ENCODE measurements at places on chromosomes 2 and 18.

DNA sequence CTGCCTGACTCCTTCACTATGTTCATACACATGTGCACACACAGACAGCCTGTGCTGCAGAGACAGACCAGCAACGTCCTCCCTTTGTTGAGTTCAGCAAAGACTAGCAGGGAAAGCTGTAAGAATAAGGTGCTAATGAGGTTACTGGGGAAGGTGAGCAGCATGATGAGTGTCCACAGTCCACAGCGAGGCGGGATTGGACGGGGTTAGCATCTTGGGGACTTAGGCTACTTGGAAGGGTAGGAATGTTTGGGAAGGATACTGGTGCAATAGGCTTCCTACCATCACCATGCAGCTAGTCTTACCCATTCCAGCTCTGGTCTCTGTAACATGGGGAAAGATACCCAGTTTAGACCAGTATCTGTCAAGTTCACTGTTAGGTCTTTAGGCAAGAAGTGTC lies 41.9 kb downstream of the DPYSL5 start:
- no peak for DNase-seq

DNA sequence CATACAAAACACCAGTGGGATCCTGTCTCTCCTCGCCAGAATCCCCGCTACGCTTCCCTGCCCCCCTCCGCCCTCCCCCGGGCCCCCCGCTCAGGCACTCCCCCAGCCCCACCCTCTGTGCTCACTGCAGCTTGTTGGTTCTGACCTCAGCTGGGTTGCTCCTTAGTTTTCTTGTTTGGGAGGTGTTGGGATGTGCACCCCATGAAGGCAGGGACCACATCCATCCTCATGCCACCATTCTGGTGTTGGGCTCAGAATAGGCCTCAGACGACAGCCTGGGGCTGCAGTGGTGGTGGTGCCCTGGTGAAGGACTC lies 4.6 kb downstream of the SNED1 start:
- DNase-seq = no peak

DNA sequence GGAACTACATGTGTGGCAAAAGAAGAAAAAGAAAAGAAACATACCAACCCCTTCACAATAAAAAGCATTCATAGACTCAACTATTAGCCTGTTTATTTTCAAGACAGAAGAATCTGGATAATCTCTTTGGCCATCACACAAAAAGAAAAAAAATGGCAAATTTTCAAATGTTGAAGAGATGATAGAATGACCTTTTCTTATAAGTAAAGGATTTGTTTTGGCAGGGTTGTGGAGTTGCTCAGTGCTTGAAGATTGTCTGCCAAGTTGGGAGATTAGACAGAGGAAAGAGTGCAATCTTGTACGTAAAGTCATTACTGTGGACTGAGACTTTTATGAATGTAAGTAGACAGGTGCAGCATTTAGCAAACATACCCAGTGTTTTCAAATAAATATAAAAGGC lies 18.5 kb upstream of the FAM171B start:
- no peak for DNase-seq

GRCh38 chr2:58429014-58429875 lies 188.1 kb upstream of the FANCL start:
- no peak for DNase-seq

DNA sequence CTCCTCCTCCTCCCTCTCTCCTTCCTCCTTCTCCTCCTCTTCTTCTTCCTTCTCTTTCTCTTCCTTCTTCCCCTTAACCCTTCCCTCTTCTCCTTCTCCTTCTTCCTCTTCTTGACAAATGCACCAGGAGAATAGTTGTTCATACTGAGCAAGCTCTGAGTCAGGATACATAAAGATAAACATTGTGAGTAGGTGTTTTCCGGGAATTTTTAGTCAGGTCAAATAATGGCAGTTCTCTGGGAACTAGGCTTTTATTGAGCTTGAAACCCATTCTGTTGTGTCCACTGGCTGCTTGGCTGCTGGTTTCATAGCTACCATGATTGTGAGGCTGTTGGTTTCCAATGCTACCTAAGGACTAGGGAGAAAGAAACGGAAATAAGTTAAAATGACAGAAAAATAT lies 1144.7 kb upstream of the DDX18 start:
- no peak for DNase-seq

- DNase-seq = no peak
Measured at GRCh38 chr2:165237056-165237455, 2.2 kb upstream of the SCN2A start.

DNA sequence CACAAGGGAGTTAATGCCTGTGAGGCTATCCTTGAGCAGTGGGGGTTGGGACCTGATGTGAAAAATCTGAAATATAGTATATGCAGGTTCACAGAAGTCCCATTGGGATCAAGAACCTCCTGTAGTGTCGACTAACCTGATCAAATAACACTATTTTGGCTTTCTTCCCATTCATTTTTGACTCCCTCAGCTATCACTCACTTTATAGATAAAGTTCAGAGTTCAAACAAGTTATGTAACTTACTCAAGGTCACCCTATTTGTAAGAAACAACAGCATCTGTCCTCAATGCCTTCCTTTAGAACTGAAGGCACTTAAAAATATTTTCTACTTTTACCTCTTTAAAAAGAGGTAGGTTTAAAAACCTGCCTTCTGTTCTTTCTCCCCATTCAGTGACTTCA lies 341.6 kb downstream of the DPP10 start:
- no peak for DNase-seq

DNA sequence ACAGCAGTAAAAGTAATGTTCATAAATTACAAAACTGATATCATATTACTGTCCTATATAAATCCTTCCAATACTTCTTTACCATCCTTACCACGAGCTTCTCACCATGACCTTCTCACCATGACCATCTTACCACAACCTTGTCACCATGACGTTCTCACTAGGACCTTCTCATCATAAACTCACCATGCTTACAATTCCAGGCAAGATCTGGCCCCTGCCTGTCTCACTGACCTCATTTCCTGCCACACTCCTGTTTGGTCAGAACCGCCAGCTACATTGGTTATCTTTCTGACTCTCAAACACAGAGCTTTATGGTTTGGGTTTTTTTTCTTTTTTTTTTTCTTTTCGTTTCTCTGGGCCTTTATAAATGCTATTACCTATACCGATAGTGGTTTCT lies 827.6 kb downstream of the RNF144A start:
- DNase-seq = no peak

DNA sequence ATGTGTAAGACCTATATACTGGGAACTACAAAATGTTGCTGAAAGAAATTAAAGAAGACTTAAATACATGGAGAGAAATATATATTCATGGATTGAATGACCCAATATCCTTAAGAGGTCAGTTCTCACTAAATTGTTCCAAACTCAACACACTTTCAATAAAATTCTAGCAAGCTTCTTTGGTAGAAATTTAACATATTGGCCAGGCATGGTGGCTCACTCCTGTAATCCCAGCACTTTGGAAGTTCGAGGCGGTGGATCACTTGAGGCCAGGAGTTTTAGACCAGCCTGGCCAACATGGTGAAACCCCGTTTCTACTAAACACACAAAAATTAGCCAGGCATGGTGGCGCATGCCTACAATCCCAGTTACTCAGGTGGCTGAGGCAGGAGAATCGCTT lies 33.6 kb upstream of the MYCN start:
- DNase-seq = no peak

- DNase-seq = no peak
Measured at GRCh38 chr2:196315388-196316049, 144.1 kb upstream of the STK17B start.

GRCh38 chr18:78171954-78172353 lies 807.7 kb upstream of the SALL3 start:
- no peak for DNase-seq

- no peak for DNase-seq
Measured at GRCh38 chr2:166373951-166374350, 1.8 kb downstream of the SCN9A start.

DNA sequence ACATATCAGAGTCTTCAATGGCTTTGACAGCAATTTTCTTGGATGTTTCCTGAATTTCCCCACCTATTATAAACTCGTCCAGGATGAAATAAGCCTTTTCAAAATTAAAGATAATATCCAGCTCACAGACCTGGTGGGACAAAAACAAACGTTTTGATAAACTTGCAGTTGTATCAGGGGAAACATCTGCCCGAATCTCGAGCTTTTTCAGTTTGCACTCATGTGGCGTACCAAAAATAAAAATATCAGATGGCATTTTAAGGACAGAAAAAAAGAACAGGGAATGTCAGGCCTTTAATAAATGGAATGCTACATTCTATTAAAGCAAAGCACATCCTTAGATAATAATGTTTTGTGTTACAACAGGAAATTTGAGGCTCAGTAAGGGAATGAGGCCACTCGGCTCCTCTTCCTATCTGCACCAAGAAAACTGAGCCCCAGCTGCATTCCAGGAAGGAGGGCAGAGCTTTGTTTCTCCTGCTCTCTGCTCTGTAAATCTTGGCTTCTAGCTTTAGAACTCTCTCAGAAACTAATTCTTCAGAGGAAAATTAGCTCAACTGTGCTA lies 72.1 kb downstream of the AP1S3 start:
- no peak for DNase-seq

DNA sequence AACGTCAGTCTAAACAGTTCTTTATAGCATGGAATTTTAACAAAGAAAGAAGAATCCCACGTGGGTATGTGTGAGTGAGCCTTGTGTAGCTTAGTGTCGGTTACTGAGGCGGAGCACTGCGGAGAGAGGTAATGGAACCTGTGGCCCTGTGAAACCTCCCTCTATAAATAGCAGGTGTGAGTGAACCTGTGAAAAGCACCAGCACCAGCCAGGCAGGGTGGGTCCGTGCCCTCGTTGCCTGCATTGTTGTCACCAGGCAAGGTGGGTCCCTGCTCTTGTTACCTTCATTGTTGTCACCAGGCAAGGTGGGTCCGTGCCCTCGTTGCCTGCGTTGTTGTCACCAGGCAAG lies 4.7 kb downstream of the CTDP1 start:
- DNase-seq = no peak

- DNase-seq = no peak
Measured at GRCh38 chr2:132729522-132729921, 59.5 kb upstream of the LYPD1 start.

GRCh38 chr2:110170102-110170501 lies 34.7 kb downstream of the NPHP1 start:
- no peak for DNase-seq

GRCh38 chr18:9810994-9811705 lies 74.6 kb upstream of the TXNDC2 start:
- no peak for DNase-seq

DNA sequence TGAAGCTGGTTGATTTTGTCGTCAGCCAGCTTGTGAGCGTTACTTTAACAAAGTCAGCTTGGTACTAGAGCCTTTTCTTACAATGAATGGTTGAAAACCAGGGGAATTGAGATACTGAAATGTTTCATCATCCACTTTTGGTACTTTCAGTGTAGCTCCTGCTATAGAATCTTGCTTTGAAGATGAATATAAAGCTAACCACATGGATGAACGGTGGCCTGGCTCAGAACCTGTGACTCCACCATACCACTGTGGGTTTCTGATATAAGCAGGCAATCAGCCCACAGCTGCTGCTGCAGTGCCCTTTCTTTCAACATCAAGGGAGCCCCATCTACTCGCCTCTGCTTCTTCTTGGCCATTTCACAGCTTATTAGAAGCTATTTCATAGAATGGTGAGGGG lies 53.2 kb upstream of the GPR45 start:
- DNase-seq = no peak

DNA sequence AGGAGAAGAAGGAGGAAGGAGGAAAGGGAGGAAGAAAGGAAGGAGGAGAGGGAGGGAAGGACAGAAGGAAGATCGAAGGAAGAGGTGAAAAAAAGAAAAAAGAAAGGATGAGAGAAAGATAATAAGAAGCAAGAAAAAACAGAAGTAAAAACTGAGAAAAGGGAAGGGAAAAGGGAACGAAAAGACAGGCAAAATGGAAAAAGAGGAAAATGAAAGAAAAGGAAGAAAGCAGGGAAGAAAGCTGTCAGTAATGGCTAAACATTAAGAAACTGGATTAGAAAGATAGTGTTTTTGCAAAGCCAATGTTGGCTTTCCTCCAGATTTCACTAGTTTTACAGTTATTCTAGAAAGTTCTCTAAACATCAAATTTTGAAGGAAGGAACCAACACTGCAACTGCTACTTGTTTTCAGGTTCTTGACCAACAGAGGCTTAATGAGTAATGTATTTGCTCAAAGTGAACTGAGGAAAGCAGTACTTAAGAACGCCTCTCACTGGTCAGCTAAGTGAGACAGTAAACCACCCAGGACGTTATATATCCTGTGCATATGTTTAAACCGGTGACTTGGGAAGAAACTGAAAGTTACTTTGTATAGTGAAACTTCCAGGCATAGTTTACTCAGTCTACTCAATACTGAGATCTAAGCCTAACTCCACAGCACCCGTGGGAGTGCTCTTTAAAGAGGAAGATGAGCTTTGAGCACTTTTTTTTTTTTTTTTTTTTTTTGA lies 286.2 kb upstream of the TRIB2 start:
- DNase-seq = no peak

All from chondrocyte (in vitro differentiated cells).